ENCODE measurements at places on chromosomes 7 and 10. TPM values are rescaled to one million over a fixed set of nuclear protein-coding genes. Genes with fewer than 3 reads are reported as not detected.

IDI2 gene
- 0.11 TPM for polyA plus RNA-seq

PDE6C gene
- polyA plus RNA-seq = 0.69 TPM

ATG9B gene
- 4.6 TPM for polyA plus RNA-seq

CYP3A7 gene
- 0.30 TPM for polyA plus RNA-seq

PALD1 gene
- 12.8 TPM for polyA plus RNA-seq

NCF1 gene
- 2.4 TPM for polyA plus RNA-seq

FXYD4 gene
- polyA plus RNA-seq = 0.54 TPM

AMPH gene
- polyA plus RNA-seq = 16.3 TPM

FAM221A gene
- 20.2 TPM for polyA plus RNA-seq

NACAD gene
- polyA plus RNA-seq = 10.7 TPM

SPRN gene
- polyA plus RNA-seq = 3.1 TPM

ACBD7 gene
- polyA plus RNA-seq = 5.8 TPM

FUOM gene
- 22.4 TPM for polyA plus RNA-seq

PRKCQ gene
- polyA plus RNA-seq = 14.4 TPM

PPIA gene
- polyA plus RNA-seq = 1,113 TPM

COL26A1 gene
- 34.7 TPM for polyA plus RNA-seq

NAT16 gene
- polyA plus RNA-seq = not detected

CCL26 gene
- polyA plus RNA-seq = not detected

PAPSS2 gene
- 33.4 TPM for polyA plus RNA-seq

PPP1R17 gene
- polyA plus RNA-seq = not detected

TMEM213 gene
- polyA plus RNA-seq = 52.3 TPM

TAS2R38 gene
- not detected for polyA plus RNA-seq

CNNM1 gene
- 1.9 TPM for polyA plus RNA-seq

AS3MT gene
- polyA plus RNA-seq = 18.7 TPM

SLC26A5 gene
- polyA plus RNA-seq = 0.65 TPM

GIMAP1 gene
- 2.3 TPM for polyA plus RNA-seq

PI4K2A gene
- polyA plus RNA-seq = 17.4 TPM

C10orf53 gene
- not detected for polyA plus RNA-seq
